Thyroid gland (tissue), 4 donors: ENCODE measurements at places on chromosomes 2 and 18. TPM values are rescaled to one million over a fixed set of nuclear protein-coding genes. Genes with fewer than 3 reads are reported as not detected.

- no peak for DNase-seq
These were observed 45.6 kb downstream of the MREG start for GRCh38 chr2:215967590-215968378.

- DNase-seq, result no peak
These were observed 106.0 kb downstream of the OLA1 start for GRCh38 chr2:174142290-174142689.

GRCh38 chr2:7673101-7673500 lies 755.9 kb downstream of the RNF144A start:
- DNase-seq, result no peak

The VWC2L gene
- total RNA-seq, result not detected
